ENCODE measurements at places on chromosomes 7 and 10. TPM values are rescaled to one million over a fixed set of nuclear protein-coding genes. Genes with fewer than 3 reads are reported as not detected.

Gene SLC26A5
- total RNA-seq: not detected

Gene MRPL43
- 47.7 TPM for total RNA-seq

Gene BMI1
- 20.4 TPM for total RNA-seq

Gene HOXA3
- total RNA-seq: not detected

Gene VSTM4
- under 0.01 TPM for total RNA-seq

Gene PRLHR
- not detected for total RNA-seq

Gene DMBT1
- total RNA-seq: not detected

Gene CCDC136
- total RNA-seq: 0.26 TPM

Gene LUC7L2
- total RNA-seq: 52.7 TPM

Gene GSDME
- total RNA-seq: 63.7 TPM

Gene COL13A1
- total RNA-seq: not detected

Gene GDF10
- total RNA-seq: not detected

Gene TDRD1
- 2.1 TPM for total RNA-seq

Gene CXCL12
- total RNA-seq: under 0.01 TPM

Gene LIPJ
- total RNA-seq: not detected

Gene SFMBT2
- total RNA-seq: under 0.01 TPM

Gene C10orf143
- total RNA-seq: 0.26 TPM

Gene RET
- total RNA-seq: 0.26 TPM

Gene C10orf90
- total RNA-seq: not detected

Gene PIK3AP1
- total RNA-seq: 2.1 TPM

Gene CYP2C19
- 0.26 TPM for total RNA-seq

Gene KNDC1
- under 0.01 TPM for total RNA-seq

Gene KCP
- 0.53 TPM for total RNA-seq

Gene CPXM2
- under 0.01 TPM for total RNA-seq

Gene CAMK2B
- not detected for total RNA-seq

Gene COL28A1
- total RNA-seq: not detected

Gene CYP3A7
- total RNA-seq: not detected

Gene OR2A5
- total RNA-seq: not detected

Gene WASL
- total RNA-seq: 15.0 TPM

Gene NEURL1
- 1.1 TPM for total RNA-seq

Gene IL6
- total RNA-seq: 0.53 TPM

Gene INA
- total RNA-seq: 0.26 TPM

All from bronchial epithelial cell (primary cell).